ENCODE measurements at places on chromosomes 7 and 10.
A peak's percentile ranks its signal among the peaks of the same experiment; 100 is the strongest.

GRCh38 chr7:84331616-84332015 is 137.0 kb upstream of the SEMA3A start:
- no peak for DNase-seq

- DNase-seq, result no peak
These were observed 10.3 kb downstream of the SLC13A4 start for GRCh38 chr7:135717693-135718092.

DNA sequence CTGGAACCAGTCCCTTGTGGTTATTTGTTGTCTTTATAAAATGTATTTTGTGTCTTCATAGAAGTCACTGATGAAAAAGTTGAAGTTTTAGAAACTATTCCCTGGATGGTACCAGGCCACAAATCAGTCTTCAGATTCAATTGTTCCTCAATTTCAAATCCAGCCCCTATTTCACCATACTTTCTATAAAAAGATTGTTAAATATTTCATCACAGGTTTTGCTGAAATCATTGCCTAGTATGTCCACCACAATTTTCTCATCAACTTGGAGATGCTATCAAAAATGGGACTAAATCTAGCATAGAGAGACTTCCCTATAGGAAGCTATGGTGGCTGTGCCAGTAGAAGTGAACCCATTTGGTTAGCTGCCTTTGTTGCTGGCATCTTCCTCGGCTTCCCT is 118.5 kb downstream of the RAB18 start:
- no peak for DNase-seq

DNA sequence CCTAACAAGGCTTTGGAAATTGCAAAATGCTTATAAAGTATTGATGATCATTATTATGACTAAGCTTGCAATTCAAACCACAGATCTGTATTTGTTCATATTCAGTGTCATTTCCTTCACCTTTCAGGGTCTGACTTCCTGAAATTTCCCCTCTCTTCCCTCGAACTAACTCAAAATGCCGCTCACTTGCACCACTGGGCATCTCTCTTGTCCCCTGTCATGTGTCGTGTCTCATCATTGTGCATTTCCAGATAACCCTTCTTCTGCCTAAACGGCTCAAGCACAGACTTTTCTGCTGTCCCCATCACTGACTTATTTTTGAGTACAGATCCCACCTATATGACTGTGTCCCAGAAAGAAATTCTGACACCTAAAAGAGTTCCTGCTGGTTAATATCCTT is 41.0 kb upstream of the CELF2 start:
- DNase-seq, result no peak

DNA sequence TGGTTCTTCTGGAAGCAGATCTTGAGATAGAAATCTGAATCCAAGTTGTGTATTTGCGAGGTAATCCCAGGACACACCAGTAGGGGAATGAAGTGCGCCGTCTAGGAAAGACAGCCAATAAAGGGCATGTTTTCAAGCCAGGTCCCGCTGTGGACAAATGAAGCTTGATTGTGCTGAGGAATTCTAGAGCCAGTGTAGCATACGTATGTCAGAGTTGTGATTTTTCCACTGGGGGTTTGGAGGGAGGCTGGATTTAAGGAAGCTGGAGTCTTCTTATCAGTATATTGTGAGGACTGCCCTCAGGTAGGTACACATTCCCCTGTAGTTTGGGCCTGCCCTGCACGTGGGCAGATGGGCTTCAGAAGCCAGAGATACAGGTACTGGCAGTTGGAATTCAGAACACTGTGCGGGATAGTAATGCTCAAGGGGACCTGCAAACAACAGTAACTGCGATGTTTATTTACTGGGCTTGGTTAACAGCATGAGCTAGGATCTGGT is 50.9 kb downstream of the GALNT11 start:
- DNase-seq, result peak; percentile 24

DNA sequence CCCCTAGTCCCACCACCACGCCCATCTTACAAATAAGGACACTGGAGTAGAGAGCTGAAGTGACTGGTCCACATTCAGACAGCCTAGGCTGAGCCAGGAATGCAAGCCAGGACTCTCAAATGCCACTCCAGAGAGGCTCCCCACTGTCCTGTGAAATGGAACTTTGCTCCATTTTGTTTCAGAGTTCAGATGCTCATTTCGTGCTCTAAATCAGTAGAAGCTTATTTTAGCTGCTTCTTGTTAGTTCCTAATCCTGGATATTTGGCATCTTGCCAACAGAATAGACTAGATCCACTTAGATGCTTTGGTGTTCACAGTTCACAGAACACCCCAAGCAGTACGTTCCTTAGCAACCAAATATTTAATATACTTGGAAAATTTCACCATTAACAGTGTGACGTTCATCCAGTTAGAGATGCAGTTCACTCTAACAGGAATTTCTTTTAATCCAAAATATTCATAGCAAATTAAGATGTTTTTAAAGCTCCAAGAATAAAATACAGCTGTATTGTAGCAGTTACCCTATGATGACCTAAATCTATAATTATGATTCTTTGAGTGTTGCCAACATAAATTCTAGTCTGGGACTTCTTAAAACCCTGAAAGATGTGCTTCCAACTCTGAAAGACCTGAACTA is 7.3 kb downstream of the MMP21 start:
- DNase-seq, result no peak

GRCh38 chr10:98170249-98171117 is 36.0 kb downstream of the R3HCC1L start:
- DNase-seq, result peak; percentile 44

DNA sequence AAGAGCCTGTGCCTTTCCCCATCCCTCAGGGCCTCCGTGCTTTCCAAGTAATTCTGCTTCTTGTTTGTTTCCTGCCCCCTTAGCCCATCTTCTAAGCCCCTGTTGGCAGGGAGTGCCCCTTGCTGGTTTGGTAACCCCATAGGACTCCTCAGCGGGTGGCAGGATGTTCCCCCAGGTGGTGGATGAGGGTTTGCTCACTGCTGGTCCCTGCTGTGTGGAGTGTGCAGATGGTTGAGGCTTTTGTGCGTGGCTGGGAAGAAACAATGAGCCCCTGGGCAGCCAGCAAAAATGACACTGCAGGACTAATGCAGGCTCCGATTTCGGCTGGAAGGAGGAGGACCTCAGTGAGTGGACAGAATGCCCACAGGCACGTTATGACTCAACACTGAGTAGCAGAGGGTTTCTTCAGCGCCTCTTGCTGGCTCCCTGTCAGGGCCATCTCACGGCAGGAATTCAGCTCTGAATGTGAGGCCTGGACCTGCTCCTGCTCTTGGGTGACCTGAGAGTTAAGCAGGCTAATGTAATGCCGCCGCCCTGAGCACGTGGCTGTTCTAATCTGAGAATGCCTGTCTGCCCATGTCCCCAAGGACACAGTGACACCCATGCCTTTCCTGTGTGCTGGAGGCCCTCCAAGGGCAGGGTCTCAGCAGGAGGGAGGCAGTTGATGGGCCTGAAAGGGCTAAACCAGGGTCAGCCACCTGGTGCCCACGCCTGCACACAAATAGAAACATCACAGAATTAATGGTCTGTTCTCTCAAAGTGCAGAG is 16.6 kb downstream of the BAG3 start:
- DNase-seq, result peak; percentile 80

- DNase-seq, result no peak
These were observed 132.3 kb upstream of the BMPER start for GRCh38 chr7:33773053-33773452.

- DNase-seq, result no peak
These were observed 363.2 kb downstream of the PRPF18 start for GRCh38 chr10:13949844-13950542.
